ENCODE measurements at places on chromosomes 7 and 10.

- DNase-seq = no peak
Measured at GRCh38 chr7:22346383-22347107, 10.4 kb downstream of the RAPGEF5 start.

GRCh38 chr10:112949875-112950507 lies at the start of gene TCF7L2:
TCF7L2 (plus strand) TSS chr10:112950247; CDS start chr10:112950757, 510 bp downstream.
- DNase-seq = no peak

DNA sequence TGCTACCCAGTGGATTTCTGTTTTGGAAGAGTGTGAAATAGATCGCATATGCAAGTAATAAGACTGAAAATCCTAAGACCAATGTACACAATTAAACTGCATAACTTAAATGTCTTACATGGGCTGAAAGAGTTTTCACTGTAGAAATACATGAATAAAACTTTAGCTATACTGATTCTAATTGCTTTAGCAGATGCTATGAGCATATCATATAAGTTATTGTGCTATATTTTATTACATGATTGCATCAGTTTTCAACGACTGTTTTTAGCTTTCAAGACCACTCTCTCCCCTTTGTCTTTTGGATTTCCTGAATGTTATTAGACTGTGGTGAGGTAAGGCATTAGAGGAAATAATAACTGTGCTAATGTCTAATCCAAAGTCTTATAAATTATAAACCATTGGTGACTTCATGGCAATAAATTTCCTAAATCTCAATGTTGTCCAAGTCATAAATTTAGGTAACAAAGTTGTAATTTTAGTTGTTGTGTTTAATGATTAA lies 124.5 kb downstream of the SEMA3A start:
- DNase-seq = no peak

- no peak for DNase-seq
Measured at GRCh38 chr10:104089621-104090020, 3.9 kb upstream of the COL17A1 start.

DNA sequence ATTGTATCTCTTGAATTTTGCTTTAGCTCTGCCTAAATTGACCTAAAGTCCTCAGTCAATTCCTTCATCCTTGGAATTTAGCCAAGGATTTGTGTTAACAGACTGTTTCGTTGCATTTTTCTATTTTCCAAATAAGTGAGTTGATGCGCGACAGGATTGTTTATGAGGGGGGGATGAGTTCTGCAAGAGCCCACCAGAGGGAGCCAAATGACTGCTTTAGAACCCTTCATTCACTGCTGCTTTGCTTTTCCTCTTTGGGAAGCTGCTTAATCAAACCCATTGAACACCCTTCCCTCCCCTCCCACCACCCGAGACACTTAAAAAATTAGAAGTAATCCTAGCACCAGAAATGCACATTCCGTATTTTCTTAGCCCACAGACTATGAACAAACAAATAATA lies 33.7 kb upstream of the PTF1A start:
- DNase-seq = no peak

DNA sequence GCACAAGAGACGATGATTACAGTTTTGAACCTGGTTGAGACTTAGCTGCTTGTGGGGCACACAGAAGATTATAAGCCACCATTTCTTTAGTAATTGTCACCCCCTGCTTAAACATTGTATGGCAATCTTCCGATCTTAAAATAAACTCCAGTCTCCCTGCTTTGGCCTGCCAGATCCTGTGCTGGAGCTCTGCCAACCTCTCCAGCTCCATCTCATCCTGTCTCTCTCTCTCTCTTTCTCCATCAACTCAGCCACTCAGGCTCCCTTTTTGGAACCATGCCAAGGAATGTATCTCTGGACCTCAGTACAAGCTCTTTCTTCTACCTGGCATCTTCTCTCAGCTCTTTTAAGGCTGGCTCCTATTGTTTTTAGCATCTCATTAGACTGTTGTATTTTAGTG lies 1053.2 kb downstream of the REEP3 start:
- DNase-seq = no peak

DNA sequence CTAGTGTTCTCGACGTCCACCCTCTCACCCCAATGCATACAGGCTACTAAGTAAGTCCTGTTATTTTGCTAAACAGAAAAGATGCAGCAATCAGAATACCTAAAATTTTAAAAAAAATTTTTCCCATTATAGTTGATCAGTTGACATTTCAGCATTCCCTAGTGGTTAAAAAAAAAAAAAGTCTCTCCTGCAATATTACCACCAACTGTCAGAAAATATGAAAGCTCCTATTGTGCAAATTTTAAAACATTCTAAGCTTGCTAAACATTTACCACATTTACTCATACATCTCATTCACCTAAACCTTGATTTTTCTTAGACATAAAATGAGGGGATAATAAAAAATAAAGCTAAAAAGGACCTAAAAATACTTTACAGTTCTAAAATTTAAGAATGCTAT lies 165.6 kb downstream of the AVL9 start:
- no peak for DNase-seq

DNA sequence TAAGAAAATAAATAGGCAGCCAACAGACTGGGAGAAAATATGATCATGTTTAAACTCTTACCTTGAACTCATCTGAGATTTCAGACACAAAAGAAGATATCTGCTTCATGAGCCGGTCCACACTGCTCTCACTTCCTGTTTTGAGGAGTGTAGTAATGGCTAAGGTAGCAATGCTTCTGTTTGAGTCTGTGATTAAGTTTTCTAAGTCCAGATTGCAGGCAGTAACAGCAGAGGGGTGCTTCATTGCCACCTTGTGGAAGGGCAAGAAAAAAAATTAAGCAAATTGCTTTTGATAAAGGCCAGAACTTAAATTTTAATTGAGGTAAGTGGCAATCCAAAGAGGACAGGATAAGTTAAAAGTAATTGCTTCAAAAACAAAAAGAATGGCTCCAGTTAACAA lies 69.1 kb downstream of the MEST start:
- no peak for DNase-seq

DNA sequence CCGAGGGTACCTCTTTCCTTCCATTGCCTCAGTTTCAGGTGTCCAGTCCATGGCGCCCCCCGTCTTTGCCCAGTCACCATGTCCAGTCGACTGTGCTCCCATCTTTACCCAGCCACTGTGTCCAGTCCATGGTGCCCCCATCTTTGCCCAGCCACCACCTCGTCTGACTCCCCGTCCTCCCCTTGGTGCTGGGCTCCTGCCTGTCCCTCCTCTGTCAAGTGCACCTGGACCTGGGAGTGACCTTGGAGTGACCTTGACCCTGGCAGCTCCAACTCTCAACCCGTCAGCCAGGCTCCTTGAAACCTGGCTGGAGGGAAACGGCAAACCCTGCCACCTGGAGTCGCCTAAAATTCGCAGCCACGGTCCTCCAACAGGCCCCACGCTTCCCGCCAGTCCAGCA lies 180.2 kb downstream of the ADARB2 start:
- DNase-seq = no peak

DNA sequence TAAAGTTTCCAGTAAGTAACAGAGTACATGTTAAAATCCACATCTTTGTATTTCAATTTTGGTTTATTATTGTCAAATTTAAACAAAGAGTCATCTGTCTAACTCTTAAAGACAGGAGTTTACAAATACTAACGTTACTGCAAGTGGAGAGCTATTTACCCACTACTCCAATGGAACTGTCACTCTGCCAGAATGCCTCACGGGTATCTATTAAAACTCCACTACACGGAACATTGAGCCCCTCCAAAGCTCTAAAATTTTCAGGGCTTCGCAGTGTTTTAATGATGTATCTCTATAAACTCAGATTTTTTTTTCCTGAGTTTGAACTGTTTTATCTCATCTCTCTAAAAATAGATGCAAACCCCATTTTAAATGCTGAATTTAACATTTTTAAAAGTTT lies 388.7 kb upstream of the SEMA3A start:
- no peak for DNase-seq

All from stimulated activated CD8-positive, alpha-beta memory T cell treated with anti-CD3 and anti-CD28 coated beads, Interleukin-15, amount 100 ng/mL, for 24 hours (primary cell).